ENCODE measurements at places on chromosomes 5 and 9.
A peak's percentile ranks its signal among the peaks of the same experiment; 100 is the strongest.

- DNase-seq = no peak
These were observed 379.9 kb upstream of the DMAC1 start for GRCh38 chr9:8179381-8180053.

- no peak for DNase-seq
These were observed 56.6 kb downstream of the KCNN2 start for GRCh38 chr5:114418176-114419066.

- no peak for DNase-seq
These were observed 90.0 kb upstream of the CTSV start for GRCh38 chr9:97128919-97129318.

GRCh38 chr9:25513509-25514033, 164.7 kb downstream of the TUSC1 start:
- no peak for DNase-seq

DNA sequence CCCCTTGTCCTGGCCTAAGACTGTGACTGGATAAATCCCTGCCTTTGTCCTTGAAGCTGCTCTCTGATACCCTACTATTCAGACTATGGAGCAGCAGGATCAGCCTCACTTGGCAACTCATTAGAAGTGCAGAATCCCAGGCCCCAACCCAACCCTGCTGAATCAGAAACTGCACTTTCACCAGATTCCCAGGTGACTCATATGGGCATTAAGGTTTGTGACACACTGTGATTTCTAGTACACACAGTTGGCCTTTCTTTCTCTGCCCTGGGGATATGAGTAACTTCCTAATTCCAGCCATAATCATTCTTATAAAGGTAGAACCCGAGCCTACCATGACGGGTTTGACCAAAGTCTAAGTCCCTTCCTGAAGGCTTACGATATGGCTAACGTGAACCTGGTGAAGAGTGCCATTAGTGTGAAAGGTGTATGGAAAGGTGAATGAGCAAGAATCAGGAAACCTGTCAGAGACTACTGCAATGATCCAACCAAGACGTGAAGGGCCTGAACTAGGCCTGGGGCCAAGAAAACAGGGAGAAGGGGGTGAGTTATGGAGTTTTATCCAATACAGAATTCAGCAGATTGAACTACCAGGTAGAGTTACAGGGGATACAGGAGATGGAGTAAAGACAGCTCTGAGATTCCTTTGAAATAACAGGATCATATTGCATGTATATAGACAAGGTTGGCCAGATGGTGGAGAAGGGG, 533.0 kb downstream of the BNC2 start:
- DNase-seq = no peak

DNA sequence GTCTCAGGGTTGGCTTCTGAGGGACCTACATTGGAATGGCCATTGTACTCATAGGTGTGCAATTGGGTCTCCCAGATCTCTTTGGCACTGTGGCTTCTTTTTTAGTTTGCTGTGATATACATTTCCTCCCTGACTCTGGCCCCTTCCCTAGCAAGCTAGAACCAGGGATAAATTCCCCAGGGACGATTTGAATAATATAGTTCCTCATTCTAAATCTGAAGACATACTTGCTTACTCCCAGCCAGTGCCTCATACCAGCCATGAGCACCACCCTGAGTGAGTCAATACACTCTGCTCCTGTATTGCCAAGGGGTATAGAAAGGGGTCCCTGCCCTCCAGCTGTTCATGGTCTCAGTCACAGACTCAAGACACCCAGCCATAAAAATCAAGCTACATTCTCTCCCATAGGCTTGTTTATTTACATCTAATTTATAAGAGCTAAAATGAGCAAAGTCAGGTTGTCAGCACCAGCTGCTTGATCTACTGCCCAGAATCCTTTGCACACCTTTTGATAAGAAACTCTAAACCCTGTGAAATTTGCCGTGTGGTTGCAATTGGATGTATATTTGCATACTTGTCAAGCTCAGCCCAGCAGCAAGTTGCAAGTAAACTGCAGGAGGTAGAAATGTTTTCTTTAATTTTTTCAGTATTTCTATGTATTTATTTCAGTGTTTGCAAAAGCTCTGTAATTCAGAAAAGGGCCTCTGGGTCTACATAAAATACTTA, 219.9 kb upstream of the IRX1 start:
- no peak for DNase-seq

- DNase-seq = no peak
These were observed 137.5 kb downstream of the RGS3 start for GRCh38 chr9:113600871-113601614.

- no peak for DNase-seq
These were observed 8.5 kb downstream of the HMHB1 start for GRCh38 chr5:143820451-143820850.

GRCh38 chr9:124496075-124496449, 11.1 kb downstream of the NR5A1 start:
- DNase-seq = no peak

DNA sequence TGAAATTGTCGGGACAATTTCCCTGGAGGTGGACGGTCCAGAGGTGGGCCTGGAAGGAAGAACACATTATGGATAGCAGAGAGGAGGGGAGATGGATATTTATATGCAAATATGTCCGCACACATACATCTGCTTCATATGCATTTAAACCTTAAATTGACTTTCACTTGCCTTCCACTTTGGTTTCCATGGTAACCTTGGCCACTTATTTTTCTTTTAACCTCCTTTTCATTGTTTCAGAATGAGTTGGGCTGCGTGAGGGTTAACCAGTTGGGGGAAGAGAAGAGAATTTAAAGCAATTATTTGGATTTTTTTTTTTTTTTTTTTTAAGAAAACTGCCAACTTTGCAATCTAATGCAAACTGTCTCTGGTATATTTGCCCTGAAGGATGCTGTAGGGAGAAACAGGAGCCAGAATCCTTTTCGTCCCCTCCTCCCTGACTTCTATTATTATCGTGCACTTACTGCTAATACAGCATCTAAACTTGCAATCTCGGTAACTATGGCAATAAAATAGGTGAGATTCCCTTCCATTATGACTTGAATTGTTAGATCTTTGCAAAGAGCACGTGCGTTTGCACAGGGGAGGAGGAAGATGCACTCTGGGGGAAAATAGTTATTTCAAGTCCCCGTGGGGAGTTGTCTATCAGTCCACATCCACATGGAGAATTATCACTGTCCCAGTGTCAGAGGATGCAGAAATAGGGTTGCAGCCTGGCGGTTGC, 35.6 kb downstream of the TLR4 start:
- no peak for DNase-seq

- DNase-seq = no peak
These were observed 40.2 kb upstream of the LPAR1 start for GRCh38 chr9:111078391-111079038.

GRCh38 chr5:147539053-147539452, 29.2 kb upstream of the DPYSL3 start:
- DNase-seq = peak; percentile 71

GRCh38 chr9:109035684-109036423, 22.6 kb upstream of the CTNNAL1 start:
- DNase-seq = no peak

DNA sequence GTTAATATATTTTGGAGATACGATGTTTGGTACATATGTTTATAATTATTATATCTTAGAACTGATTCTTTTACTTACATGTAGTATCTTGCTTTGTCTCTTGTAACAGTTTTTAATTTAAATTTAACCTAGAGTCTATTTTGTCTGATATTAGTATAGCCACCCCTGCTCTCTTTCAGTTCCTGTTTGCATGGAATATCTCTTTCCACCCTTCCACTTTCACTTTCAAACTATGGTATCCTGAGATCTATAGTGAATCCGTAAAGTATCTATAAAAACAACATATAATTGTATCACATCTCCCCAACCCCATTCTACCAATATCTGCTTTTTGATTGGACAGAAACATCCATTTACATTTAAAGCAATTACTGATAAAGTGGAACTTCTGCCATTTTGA, 7.2 kb downstream of the IRGM start:
- DNase-seq = no peak
